ENCODE measurements at places on chromosomes 13 and 19.

DNA sequence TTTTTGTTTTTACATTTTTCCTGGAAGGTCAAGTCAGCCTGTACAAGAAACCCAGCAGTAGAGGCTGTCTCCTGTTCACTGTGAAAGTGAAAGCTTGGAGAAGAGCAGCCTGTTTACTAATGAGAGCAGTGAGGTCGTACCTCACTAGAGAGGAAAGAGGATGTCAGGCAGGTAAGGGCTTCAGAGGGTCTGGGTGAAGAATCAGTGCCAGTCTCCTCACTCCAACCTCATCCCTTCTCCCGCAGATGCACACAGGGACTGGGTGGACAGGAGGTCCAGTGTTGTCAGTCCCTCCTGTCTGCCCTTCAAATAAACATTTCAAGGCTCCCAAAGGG is 462.5 kb downstream of the KLF5 start:
- DNase-seq, result no peak

DNA sequence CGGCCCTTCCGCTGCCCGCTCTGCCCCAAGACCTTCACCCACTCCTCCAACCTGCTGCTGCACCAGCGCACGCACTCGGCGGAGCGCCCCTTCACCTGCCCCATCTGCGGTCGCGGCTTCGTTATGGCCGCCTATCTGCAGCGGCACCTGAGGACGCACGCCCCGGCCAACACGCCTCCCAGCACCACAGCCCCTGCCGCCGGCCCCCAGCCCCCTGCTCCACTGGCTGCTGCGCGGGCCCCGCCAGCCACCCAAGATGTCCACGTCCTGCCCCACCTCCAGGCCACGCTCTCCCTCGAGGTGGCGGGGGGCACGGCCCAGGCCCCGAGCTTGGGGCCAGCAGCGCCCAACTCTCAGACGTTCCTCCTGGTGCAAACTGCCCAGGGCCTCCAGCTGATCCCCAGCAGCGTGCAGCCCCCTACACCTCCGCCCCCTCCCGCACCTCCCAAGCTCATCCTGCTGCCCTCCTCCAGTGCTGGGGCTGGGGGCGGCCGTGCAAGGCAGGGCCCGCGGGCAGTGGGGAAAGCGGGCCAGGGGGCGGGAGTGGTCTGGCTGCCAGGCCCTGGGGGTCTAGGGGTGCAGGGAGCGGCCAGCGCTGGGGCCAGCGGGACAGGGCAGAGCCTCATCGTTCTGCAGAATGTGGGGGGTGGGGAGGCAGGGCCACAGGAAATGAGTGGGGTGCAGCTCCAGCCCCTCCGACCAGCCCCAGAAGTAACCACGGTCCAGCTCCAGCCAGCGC is 1.9 kb upstream of the NAT14 start:
- DNase-seq, result no peak

DNA sequence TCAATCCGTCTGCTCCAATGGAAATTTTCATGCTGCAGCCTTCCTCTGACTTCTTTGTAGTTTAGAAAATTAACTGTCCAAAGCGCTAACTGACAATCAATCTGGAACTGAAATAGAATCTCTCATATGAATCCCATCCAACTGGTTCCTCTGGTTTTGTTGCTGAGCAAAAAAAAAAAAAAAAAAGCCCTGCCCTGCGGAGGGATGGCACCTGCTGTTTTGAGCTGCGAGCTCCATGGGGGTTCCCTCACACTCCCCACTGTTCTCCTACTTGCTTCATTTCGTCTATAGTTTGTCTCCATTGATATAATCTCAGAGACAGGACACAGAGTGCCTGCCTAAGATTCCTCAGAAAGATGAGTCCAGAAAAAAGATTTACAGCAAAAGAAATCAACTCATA is 33.4 kb downstream of the FAAP24 start:
- no peak for DNase-seq

GRCh38 chr13:32107474-32107873 is 75.9 kb downstream of the FRY start:
- no peak for DNase-seq

DNA sequence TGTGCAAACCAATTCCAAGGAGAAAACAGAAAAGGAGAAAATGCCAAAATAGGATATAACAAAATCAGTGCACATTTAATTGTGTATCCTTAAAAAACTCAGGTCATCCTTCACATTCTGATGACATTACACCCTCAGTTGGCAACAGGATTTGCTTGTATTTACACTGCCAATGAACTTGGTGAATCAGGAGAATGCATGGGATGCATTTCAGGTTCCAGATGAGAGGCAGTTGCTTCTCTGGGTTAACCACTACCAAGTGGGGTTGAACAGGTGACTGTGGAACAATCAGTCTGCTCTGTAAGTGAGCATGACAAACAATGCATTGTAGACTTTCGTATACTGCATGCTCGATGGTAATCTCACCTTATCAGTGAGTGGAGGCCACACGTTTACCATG is 79.1 kb downstream of the STARD13 start:
- no peak for DNase-seq

DNA sequence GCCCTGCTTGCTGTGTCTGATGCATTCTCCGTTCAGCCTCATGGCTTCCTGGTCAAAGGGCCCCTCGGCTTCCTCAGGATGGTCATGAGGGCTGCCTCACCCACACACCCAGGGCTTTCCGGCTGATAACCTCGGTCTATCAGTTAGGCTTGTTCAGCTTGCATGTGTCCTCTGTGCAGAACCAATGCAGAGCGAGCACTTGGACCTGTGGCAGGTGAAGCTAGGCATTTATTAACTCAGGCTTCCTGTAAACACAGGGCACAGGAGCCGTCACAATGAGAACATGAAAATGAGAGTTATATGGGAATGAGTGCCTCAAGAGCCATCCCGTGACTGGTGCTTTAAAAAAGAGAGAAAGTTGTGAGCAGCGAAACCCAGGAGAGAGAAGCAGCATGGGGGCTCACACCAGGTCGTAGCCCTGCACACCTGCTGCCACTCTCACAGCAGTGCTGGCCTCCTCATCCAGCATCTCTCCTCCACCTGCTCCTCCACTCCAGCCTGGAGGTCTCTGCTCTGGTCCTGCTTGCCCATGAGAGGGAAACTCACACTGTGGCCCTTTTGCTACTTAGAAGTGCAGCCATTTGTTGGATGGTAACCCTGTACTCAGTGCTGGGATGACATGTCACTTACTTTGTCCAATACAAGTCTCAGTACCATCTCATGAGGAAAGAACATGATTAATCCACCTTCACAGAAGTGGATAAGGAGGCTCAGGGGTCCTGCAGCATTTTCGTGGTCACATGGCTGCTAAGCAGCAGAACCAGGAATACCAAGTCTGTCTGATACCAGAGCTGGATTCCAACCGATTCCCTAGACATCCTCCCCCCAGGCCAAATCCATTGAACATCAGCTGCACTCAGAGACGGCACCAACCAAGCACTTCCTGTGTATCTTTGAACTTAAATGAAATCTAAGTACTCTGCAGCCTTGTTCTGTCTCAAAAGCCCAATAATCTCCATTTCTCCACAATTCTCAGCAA is 50.5 kb upstream of the IRS2 start:
- DNase-seq, result no peak

- no peak for DNase-seq
These were observed 201.0 kb upstream of the RXFP2 start for GRCh38 chr13:31538067-31539042.

- DNase-seq, result no peak
These were observed 50.1 kb upstream of the SLC15A1 start for GRCh38 chr13:98802559-98802958.
